ENCODE measurements at places on chromosomes 3 and 15.

GRCh38 chr3:49081429-49081828, 12.4 kb downstream of the QRICH1 start:
- DNase-seq, result no peak

DNA sequence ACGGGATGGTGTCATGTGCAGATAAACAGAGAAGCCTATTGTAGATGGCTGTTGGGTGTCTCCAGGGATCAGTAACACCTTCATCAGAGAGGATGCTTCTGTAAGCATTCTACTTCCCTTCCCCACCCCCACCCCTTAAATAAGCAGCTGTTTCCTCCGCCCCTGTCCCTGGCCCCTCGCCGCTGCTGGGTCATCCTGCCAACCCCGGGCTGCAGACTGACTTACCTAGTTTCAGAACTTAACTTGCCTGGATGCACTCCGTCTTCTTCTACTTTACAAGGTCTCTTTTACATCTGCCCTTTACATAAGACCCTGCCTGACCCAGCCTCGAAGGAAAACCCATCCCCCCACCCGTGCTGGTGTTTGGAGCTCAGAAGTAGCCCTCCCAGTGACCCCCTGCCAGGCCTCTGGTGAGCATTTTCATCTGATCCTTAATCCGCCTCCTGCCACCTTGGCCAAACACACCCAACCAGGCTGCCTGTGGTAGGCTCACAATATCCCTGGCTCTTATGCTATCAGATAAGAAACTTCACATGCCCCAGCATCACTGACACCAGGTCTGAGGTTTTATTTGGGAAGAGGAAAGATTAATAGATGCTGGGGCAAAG, 103.0 kb upstream of the HES1 start:
- DNase-seq, result no peak

- DNase-seq, result no peak
Observed at GRCh38 chr15:70382762-70383458, 285.2 kb upstream of the TLE3 start.

GRCh38 chr3:16932877-16933276, 48.1 kb downstream of the PLCL2 start:
- no peak for DNase-seq

DNA sequence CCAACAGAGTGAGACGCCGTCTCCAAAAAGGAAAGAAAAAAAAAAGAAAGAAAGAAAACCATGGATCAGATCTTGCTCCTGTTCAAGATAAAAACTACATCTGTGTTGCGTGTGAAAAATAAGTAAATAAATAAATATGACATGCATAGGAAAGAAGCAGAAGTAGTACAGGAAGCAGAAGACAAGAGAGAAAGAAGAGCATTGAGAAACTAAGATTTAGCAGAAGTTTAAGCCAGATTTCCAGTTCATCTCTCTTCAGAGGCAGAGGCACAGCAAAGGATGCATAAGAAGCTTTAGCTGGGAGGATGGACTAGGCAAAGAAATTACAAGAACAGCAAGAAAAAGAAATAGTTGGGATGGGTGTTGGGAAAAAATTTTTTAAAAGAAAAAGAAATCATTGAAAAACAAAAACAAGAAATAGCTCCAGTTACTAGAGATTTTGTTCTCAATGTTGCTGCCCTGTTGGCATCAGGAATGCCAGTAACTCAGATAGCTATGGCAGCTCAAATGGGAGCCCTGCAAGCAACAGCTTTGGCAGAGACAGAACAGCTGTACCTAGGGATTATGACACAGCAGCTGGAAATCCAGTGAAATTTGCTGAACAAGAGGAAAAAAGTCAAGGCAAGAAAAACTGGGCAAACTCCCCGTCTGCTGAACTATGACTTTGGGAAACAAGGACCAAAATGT, 17.3 kb downstream of the AP3S2 start:
- DNase-seq, result no peak

DNA sequence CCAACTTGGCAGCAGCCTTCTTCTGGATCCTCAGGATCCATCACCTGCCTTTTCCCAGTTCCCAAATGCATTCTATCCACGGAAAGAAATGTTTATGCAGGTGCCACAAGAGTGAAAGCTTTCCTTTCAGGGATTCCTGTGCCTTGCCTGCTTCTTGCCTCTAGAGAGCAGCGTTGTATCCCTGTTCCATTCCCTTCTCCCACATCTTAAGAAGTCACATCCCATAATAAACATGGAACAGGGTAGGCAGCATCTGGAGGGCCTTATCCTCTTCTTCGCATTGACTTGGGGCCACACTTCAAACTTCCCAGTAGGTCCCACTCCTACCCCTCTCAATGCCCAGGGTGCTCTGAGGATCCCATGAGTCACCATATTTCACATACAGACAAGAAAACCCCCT, 72.7 kb upstream of the DCLK3 start:
- DNase-seq, result no peak

DNA sequence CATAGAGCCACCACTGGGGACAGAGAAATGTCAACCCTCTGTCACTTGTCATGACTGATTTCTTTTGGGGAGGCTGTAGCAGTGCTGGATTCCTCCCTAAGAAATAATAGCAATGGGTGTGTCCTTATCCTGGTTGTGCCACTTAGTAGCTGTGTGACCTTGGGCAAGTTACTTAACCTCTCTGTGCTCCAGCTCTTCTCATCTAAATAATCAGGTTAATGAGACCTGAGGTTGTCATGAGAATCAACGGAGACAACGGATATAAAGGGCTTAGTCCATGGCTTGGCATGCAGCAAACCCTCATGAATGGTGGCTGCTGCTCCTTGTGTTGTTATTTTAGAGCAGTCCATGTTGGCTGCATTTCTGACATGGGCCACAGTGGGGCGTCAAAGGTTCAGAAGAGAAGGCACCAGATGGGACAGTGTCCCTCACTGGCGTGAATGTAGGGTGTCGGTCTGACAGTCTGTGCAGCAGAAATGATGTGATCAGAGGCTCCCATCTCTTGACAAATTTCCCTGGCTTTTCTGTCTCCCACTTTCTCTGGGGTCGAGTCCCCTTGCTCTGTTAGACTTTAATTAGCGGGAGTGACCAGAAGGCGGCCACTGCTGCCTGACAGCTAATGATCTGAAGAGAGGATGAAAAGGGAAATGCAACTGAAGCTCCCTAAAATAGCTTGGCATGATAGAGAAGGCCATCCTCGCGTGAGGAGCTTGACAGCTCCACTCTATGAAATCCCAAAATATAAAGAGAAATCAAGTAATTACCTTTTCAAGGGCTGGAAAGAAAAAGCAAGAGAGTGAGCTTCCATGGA, 209.4 kb downstream of the CADPS start:
- DNase-seq, result no peak

- no peak for DNase-seq
Observed at GRCh38 chr3:164452707-164453106, 625.6 kb downstream of the SI start.

- DNase-seq, result no peak
Observed at GRCh38 chr3:59865351-59865750, 815.5 kb upstream of the CFAP20DC start.

GRCh38 chr15:66815318-66815717, 113.3 kb downstream of the SMAD6 start:
- no peak for DNase-seq

GRCh38 chr15:41408234-41408641, 5.9 kb upstream of the NDUFAF1 start:
- DNase-seq, result no peak
